ENCODE measurements at places on chromosomes 2 and 18.

DNA sequence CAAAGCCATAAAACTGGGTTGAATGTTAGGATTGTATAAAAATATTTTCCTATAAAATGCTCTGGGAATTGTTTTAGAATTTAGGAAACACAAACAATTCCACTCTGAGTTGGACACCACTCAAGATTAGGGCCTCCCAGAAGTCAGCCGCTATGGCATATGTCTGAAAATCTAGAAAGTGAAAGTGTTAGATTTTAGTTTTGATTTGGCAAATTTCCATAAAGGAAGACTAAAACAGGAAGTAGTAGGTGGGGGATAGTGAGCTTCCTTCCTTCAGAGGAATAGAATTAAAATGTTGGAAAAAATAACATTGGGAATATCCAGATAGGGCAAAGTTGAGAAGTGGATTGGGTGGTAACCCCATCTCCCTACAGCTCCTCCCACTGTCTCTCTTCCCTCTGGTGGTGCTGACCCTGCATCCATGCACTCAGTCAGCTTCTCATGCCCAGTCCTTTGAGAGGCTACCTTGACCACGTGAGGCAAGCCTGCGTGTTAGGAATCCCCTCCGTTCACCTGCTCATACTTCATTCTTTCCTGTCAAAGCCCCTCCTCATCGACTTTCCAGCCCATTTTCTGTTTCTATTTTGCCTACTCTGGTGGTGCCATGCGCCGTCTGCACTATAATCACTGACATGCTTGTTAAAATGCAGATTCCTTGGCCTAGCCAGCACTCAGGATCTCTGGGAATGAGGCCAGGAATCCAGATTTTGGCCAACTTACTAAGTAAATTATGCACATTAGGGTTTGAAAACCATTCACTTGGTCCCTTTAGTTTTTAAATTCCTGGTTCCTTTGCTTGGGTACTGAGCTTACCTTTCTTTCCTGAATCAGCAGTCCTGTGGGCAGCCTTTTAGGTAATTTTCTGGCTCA is 83.5 kb downstream of the POLE4 start:
- no peak for DNase-seq

- no peak for DNase-seq
These were observed 73.7 kb upstream of the RMDN2 start for GRCh38 chr2:37851428-37851827.

GRCh38 chr18:3442919-3443318 is 7.1 kb upstream of the TGIF1 start:
- no peak for DNase-seq

DNA sequence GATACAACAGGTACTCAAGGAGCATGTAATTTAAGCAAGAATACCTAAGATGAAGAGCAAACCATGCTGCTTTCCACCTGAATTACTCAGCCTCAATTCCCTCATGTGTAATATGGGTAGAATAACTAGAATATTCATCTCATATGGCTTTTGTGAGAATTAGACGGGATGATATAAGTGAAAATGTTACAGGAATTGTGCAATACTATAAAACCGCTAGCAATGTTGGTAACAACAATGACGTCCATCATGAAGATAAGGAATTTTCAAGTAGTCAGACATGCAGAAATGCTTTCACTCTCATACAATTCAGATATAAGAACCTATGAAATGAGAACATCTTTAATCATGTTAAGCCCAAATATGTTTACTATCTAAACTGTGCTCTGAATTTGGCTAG is 2106.6 kb upstream of the CELF4 start:
- DNase-seq: no peak

DNA sequence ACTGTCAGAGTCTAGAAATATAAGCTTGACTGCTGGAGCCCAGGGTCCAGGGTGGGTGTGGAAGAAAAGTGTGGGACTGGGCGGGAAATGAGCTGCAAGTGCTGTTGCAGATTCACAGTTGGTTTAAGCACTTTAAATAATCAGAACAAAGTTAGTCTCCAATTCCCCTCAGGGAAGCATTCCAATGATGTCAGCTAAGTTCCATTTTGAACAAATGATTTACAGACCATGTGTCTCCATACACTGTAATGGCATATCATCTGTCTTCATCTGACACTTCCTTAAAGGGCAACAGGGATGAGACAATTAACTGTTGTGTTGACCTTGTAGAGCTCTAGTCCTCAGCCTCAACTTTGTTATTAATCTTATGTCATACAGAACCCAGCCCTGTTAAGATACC is 31.5 kb upstream of the REG3A start:
- DNase-seq: no peak

- DNase-seq: no peak
These were observed 88.1 kb downstream of the TTC27 start for GRCh38 chr2:32715981-32716380.

- no peak for DNase-seq
These were observed 103.6 kb upstream of the LYPD6 start for GRCh38 chr2:149226790-149227189.

DNA sequence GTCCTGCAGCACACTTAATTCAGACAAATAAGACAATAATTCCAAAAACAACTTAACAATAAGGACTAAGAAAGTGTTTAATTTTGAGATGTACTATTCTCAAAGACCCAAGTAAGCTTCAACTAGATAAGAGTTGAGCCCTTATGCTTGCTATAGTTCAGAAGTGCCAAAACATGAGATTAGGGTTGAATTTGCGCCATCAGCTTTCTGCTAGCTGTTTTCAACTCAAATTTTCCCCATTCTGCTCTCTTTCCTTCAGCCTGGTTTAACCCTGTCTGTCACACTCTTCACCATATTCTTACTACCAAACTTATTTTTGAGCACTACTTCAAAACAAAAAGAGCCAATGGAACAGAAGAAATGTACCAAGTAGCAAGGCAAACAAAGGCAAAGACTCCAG is 4.1 kb downstream of the NFE2L2 start:
- no peak for DNase-seq

- no peak for DNase-seq
These were observed 1092.5 kb downstream of the LRP1B start for GRCh38 chr2:141038341-141038740.

DNA sequence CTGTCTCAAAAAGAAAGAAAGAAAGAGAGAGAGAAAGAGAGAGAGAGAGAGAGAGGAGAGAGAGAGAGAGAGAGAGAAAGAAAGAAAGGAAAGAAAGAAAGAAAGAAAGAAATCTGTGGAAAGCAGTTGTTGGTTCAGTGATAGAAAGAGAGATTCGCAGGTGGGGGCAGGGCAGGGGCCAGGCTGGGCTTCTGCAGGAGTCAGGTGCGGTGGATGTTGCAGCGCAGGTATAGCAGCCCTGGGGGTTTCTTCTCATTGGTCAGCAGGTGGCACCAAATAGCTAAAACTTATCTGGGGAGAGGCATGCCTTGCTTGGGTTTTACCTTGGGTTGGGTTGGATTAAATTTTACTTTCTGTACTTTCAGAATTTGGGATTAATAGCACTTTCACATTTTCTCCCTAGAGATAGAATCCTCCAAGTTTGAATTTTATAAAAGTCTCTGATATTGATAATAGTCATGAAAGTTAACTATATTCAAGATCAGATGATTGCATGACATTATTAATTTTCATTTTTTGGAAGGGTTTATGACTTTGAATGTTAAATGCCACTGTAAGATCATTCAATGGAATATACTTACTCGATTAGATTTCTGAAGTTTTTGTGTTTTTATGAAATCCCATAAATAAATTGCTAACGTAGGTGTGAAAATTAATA is 66.6 kb downstream of the SPTBN1 start:
- peak; percentile 61 for DNase-seq

DNA sequence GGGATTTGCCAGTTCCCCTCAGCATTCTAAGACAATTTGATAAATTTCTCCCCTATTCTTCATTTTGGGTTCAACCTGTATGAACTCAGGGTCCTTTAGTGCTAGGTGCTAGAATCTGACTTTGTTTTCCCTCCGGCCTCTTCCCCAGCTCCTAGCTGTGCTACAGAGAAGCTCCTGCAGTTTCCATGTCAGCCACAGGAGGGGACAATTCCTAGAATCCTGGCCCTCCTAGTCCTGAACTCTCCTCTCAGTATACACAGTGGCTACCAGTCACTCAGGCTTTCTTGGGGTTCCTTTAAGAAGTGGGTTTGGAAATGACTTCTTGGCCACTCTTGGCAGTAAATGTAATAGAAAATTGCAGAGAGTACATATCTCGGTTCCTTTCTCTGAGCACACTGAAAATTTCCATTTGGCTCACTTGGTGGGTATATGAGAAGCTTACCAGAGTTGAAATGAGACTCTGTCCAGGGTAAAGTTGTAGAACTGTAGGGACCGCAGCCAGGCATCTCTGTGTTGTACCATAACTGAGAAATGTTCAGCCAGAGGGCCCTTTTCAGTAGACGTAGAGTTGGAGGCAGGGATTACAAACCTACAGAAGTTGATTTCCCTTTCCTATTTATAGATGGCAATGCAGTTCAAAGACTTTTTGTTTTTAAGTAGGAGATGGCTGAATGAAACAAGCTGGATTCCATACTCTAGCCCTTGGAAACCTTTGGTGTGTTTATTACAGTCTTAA is 5.0 kb upstream of the CHST10 start:
- DNase-seq: no peak

DNA sequence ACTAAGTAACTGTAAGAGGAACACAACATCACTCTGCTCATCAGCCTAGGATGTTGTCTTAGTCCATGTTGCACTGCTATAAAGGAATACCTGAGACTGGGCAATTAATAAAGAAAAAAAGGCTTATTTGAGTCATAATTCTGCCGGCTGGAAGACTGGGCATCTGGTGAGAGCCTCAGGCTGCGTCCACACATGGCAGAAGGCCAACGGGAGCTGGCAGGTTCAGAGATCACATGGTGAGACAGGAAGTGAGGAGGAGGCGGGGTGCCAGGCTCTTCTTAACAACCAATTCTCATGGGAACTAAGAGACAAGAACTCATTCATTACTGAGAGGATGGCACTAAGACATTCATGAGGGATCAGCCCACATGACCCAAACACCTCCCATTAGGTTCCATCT is 46.8 kb downstream of the EPG5 start:
- no peak for DNase-seq

GRCh38 chr2:161036926-161037325 is 123.3 kb upstream of the TANK start:
- no peak for DNase-seq

GRCh38 chr2:103959174-103960128 is 894.5 kb upstream of the POU3F3 start:
- DNase-seq: no peak

GRCh38 chr18:12776821-12777471 is 74.1 kb downstream of the PSMG2 start:
- no peak for DNase-seq

- DNase-seq: no peak
These were observed 160.4 kb downstream of the NUP35 start for GRCh38 chr2:183284606-183285005.

- no peak for DNase-seq
These were observed at the start of gene KLHL14 for GRCh38 chr18:32772581-32773381. Gene KLHL14 (minus strand): TSS chr18:32773023. CDS start chr18:32770591, 2,432 bp downstream.

DNA sequence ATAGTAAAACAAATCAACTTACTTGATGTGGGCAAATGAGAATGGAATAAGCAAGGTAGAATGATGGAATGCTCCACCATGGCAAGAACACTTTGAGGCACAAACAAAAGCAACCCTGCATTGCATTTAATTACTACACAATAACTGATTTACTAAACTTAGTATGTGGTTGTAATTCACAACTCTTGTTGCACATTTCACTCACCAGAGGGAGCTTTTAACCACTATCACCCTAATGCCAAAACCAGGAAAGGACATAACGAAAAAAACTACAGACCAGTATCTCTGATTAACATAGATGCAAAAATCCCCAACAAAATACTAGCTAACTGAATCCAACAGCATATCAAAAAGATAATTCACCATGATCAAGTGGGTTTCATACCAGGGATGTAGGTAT is 659.8 kb downstream of the CPS1 start:
- DNase-seq: no peak

GRCh38 chr2:65715323-65715722 is 282.9 kb upstream of the SPRED2 start:
- no peak for DNase-seq

- no peak for DNase-seq
These were observed 104.2 kb downstream of the PDCL3 start for GRCh38 chr2:100666996-100667395.

- no peak for DNase-seq
These were observed 68.7 kb downstream of the PXDN start for GRCh38 chr2:1675633-1676032.
